CD14-positive monocyte (primary cell): ENCODE measurements at places on chromosomes 3 and 15.

GRCh38 chr3:195188426-195188927, 82.5 kb downstream of the XXYLT1 start:
- DNase-seq: no peak

- peak; percentile 44 for DNase-seq
Measured at GRCh38 chr3:14691239-14691638, 16.3 kb downstream of the C3orf20 start.

DNA sequence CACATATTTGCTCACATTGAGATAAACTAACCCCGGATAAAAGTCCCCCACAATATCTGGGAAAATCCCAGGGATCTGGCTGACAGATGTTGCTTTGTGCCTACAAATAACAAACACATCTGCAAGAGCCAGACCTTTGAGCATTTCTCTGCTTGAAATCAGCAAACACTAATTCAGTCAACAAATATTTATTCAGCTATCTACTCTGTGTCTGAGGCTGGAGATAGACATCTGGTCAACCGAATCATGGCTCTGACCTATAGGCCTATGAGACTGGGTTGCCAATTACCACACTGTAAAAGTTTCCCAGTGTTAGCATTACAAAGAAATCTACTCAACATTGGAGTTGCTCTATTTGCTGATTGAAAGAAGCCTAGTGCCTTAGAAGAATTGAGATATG, 201.1 kb upstream of the CADPS start:
- no peak for DNase-seq

DNA sequence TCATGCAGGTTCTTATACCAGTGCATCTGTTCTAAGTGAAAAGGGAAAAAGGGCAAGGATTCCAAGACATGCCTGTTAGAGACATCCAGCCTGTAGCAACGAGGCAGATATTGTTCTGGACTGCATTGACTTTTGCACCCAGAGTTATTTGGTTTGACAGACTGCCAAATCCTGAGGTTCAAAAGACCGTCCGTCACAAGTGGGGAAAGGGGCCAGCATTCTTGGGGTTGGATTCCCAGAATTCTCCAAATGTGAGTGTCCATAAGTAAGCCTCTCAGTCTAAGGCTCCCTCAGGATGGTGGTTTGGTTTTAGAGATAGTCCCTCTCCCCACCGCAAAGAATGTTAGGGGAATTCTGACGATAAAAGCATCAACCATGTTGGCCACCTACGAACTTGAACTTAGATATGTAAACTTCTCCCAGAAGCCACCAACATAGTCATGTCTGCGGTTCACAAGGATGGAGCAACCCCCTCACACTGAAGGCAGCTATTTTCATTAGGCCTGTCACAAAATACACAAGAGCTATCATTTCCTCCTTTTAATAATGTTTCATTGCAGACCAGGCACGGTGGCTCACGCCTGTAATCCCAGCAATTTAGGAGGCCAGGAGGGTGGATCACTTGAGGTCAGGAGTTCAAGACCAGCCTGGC, 13.6 kb upstream of the LACTB start:
- DNase-seq: no peak

- no peak for DNase-seq
Measured at GRCh38 chr3:5023777-5024346, 44.6 kb downstream of the BHLHE40 start.

DNA sequence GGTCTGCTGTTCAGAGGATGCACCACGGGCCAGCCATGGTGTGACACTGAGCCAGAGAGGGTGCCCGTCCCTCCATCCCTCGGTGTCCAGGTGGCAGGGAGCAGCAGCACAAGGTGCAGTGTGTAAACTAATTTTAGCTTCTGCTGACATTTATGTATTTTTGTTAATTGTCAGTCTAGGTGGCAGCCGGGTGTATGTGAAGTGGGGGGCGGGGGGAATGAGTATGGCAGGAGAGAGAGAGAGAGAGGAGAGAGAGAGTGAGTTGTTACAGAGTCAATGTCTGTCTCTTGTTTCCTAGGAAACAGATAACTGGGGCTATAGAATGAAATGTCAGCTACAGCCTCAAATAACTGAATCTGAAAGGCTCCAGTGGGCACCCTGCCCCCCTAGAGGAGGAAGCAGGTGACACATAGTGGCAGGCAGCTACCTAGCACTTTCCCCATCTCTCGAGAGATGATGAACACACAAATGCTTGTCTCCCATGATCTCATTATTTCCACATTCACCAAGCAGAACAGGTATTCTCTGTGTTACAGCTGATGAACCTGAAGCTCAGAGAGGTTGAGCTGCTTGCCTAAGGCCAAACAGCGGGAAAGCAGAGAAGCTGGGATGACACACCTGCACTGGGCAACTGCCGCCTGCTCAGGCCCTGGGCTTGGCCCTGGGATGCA, 24.7 kb downstream of the RASGRF1 start:
- no peak for DNase-seq

GRCh38 chr15:33326908-33327307, 16.1 kb downstream of the RYR3 start:
- DNase-seq: no peak

GRCh38 chr3:113193719-113194118, 17.6 kb upstream of the BOC start:
- DNase-seq: no peak

GRCh38 chr15:64019764-64020163, 26.5 kb downstream of the DAPK2 start:
- no peak for DNase-seq

- peak; percentile 37 for DNase-seq
Measured at GRCh38 chr15:75031848-75032247, 8.5 kb downstream of the PPCDC start.

- DNase-seq: no peak
Measured at GRCh38 chr15:82970078-82970686, 15.8 kb upstream of the RAMAC start.

- DNase-seq: no peak
Measured at GRCh38 chr3:194050782-194051320, 85.1 kb upstream of the HES1 start.

DNA sequence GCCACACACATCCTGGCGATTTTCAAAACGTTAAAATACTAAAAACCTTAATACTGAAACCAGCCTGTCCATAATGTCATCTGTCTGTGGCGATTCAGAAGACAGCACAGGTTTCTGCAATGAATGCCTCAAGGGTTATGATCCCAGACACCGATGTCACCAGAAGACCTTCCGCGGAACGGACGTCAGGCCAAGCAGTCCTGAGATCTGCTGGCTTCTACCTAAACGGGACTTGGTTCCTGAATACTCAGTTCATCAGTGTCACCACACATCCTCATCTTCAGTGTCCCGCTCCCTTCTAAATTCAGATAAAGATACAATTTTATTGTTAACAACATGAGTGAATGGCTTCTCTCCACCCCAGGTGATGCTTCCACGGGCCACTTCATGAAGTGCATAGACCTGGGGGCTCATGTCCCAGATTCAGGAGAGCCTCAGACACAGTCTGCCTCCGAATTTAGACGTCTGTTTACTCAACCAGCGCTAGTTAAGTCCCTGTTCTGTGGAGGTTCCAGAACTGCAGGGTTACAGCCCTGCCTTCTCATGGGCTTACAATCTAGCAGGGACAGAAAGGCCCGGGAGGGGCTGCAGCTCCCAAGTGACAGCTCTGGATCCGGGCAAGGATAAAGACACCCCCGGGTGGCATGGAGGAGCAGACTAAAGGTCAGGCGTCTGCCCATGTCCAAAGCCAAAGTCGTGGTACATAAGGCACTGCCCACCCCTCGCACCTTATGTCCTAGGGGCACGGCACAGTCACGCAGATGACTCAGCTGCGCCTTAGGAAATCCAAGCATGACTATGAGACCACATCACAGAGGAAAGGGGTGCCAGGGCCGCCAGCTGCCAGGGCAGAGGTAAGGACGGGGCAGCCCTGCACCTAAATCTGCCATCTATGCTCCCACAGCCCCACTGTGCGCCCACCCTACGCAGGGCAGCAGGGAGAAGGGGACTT, 75.9 kb downstream of the VGLL4 start:
- DNase-seq: no peak

- DNase-seq: no peak
Measured at GRCh38 chr3:188978421-188979171, 193.2 kb upstream of the TPRG1 start.

DNA sequence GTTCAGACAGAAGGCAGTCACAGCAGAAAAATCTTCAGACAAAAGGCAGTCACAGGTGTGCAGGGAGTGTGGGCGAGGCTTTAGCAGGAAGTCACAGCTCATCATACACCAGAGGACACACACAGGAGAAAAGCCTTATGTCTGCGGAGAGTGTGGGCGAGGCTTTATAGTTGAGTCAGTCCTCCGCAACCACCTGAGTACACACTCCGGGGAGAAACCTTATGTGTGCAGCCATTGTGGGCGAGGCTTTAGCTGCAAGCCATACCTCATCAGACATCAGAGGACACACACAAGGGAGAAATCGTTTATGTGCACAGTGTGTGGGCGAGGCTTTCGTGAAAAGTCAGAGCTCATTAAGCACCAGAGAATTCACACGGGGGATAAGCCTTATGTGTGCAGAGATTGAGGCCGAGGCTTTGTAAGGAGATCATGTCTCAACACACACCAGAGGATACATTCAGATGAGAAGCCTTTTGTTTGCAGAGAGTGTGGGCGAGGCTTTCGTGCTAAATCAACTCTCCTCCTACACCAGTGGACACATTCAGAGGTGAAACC, 27.6 kb downstream of the ZNF589 start:
- no peak for DNase-seq

DNA sequence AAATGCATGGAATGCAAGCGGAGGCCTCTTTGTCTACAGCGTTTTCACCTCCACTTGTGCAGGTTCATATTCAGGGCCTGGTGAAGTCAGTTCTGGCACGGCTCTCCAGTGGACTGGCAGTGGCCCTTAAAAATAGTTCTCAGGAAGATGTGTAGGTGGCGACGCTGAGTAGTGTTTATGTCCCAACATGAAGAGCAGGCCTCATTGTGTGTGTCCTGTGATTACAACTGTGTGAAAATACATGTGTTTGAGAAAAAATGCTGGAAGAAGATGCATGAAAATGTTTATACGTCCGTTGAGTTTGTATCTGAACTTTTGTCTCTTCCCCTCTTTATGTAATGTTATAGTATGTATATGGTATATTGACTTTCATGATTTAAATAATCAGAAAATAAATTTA, 7.2 kb downstream of the LIPC start:
- peak; percentile 60 for DNase-seq

GRCh38 chr15:99976811-99977271, 243.6 kb upstream of the LYSMD4 start:
- no peak for DNase-seq

GRCh38 chr3:150158943-150159625, 188.4 kb upstream of the PFN2 start:
- DNase-seq: no peak

GRCh38 chr3:108011616-108012015, 79.2 kb downstream of the CD47 start:
- DNase-seq: no peak

DNA sequence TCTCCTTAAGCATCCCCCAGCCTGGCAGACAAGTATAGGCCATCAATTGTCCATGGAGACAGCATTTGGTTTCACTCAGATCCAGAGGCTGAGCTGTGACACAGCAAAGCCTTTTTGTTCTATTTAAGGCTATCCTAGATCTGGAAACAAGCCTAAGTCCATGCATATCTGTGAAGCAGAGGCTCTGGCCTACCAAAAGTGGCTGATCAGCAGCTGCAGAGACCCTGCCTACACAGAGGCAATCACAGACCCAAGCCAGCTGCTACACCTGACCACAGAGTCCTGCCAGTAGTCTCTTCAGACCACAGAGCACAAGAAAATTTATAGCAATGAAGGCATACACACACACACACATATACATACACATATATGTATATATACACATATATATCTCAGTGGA, 501.7 kb upstream of the ARPP21 start:
- DNase-seq: no peak

DNA sequence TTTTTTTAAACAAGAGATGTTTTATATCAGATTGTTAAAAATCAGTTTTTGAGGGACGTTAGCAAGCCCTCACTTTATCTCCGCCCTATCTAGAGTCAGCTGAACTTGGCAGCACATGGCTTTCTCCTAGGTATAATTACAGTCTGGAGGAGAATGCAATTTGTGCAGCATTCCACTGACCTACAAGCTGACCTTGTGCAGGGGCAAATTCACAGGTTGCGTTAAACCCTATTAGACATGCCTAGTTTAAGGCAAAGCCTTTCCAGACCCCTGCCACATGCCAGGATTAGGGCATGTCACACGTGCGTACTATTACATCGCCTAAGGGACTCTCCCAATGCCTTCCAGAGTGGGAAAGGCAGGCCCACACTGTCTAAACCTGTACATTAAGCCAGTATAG, 224.0 kb downstream of the GREM1 start:
- no peak for DNase-seq

DNA sequence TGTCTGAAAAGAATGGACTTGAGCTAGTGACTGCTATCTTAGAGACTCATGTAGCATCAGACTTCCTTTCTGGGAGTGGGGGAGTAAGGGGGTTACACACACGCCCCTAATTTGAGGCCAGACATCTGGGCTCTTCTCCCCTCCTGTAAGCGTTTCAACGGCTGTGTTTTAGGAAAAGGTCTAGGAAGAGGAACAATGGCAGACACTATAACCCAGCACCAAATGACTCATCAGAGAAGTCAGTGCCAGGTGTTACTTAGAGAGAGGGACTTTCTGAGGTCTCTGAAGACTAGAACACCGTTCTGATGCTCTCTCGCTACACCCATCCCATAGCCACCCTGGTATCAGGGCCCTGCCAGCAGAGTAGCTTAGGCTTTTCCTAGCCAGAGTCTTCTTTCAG, 65.5 kb downstream of the SSUH2 start:
- no peak for DNase-seq

GRCh38 chr15:93321881-93322282, 232.9 kb upstream of the RGMA start:
- DNase-seq: no peak

- DNase-seq: peak; percentile 74
Measured at GRCh38 chr3:139427283-139428060, 38.0 kb upstream of the COPB2 start.

DNA sequence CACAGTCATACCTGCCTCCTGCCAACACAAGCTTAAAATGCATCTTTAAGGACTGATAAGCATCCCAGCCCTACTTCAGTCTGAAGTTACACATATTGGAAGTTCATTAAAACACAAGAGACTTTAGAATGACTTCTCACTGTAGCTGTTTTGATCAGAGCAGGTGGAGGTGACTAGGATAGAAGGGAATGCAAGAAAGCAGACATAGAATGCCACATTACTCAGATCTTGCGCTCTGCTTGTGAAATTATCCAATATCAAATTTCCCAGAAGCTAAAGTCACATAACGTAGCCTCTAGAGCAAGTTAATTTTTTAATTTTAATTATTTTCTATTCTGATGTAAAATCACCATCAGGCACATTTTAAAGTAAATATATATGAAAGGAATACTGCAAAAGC, 306.5 kb downstream of the PLOD2 start:
- DNase-seq: no peak

DNA sequence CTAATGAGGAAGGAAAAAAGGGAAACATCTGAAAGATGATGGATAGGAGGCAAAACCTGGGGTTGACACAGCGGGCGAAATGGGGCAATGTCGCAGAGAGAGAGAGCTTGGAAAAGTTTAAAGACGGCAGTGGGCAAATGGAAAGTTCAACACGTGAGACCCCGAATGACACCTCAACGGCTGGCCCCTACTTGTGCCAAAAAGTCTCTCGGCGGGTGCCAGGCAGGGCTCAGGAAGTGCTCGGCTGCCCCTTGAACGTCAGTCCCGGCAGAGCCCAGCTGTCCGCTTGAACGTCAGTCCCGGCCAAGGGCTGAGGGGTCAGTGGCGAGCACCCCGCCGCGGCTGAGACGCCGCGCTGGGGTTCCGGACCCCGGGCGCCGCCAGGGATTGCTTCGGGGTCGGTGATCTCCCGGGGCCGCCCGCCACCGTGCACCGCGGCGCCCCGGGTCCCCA, 658 bp downstream of the EOGT start:
- peak; percentile 31 for DNase-seq
